Stimulated activated CD4-positive, alpha-beta T cell treated with anti-CD3 and anti-CD28 coated beads, TNF-alpha, amount 100 ng/mL, for 48 hours (primary cell): ENCODE measurements at places on chromosomes 4 and X.

DNA sequence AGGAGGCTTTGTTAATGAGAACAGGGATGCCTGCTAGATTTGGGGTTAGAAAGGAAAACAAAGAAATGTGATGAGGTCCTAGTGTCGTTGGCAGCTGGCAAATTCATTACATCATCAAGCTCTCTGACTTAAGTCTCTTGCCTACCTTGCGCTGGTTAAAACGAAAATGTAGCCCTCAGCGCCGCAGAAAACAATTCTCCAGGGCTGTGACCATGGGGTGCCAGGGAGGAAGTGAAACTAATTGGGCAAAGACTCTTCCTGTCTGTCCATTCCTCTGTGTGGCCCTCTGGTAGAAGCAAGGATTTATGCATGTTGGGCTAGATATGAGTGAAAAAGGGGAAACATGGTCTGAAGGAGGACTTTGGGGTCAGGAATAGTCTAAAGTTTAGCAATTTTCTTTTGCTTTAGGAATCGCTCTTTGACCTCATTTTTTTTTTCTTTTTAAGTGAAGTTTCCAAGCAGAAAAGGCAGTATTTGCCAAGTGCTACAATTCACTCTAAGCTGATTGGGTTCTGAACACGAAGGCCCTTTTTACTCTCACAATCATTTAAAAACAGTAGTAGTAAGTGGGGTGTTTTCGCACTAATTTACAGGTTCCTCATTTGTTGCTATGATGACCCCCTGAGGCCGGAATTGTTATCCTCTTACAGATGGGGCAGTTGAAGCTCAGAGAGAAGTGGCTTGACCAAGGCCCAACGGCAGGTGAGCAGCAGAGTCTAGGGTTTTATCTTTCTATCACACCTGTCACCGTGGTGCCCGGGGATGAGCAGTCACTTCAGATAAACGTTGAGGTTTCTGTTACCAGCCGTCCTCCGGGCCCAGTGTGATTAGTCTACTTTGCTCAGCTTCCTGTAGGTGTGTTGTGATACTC lies 27.3 kb upstream of the CHRNA9 start:
- no peak for DNase-seq

DNA sequence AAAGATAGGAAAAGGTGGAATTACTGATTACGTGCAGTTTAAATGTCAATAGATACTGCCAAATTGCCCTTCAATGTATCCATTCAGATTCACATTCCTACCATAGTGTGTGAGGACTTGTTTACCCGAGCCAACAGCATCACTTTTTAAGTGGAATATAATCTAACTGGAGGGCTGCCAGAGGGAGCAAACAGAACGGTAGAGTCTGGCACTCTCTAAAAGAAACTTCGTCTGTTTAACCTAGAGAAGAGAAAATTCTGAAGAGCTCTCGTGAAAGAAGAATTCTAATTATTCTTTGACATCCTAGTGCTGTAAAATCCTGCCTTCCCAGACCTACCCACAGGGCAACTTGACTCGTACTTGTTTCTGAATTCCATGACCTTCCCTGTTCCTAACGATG lies 23.2 kb downstream of the SMIM43 start:
- DNase-seq, result no peak

GRCh38 chrX:152926923-152927322 lies 29.1 kb downstream of the ZNF185 start:
- no peak for DNase-seq

DNA sequence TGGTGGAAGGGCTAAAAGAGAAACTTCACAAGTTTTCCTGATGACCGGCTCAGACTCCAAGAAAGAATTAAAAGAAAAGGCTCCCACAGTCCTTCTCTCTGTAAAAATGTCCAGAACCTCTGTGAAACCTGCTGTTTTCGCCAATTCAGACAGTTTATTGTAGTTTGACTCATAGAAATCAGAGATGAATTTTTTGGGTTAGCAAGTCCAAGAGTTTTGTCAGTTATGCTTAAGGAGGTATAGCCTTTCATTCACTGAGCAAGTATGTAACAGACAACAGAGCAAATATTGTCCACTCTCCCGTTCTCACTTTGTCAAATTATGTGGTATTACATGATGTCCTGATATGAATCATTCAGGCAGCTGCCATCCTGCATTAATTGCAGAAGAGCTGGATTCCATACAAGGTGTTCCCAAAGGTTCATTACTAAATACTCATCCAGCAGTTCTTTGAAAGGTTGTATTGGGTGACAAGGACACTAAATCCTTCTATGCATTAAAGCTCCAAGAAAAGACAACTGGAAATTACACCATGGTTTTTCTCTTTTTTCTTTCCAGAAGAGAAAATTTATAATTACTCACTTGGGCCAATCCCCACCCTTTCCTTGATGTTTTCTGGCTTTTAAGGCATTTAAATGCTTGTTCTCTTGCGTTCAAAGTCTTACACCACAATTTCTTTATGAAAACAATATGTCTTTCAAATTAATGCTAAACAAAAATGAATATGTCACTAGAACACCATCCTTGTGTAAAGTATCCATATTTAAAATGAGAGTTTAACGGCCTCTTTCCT lies 30.0 kb upstream of the PLAC1 start:
- no peak for DNase-seq

- DNase-seq, result no peak
These were observed 145.7 kb downstream of the GUCY2F start for GRCh38 chrX:109336141-109336540.

DNA sequence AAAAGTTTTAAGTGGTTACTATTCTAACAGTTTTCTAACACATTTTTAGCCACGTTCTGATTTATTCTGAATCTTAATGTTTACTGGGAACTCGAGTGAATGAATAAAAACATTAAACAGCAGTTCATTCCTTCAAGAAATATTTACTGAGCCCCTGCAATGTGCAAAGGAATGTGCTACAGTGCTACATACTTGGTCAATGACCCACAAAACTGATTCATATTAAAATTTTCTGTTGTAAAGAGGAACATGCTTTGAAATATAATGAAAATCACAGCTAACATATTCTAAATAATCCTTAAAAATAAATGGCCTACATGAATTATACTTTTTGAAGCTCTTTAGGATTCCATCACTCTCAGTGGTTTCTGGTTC lies 78.7 kb downstream of the ARAP2 start:
- DNase-seq, result no peak

DNA sequence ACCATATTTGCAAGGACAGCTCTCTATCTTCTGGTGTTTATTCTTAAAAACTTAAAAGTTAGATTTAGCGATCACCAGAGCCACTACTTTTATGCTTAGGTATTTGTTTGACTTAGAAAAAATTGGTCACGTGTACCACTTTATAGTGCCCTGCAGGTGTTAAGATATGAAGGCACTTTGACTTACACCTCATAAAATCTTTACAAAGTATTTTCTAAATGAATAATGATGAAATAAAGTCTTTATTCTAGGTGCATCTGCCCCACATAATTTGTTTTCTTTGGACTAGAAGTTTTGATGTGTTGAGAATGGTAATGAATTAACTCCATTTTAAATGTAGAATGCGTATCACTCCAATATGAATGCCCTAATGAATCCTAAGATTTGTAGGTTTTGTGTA lies 2.9 kb downstream of the FMR1 start:
- no peak for DNase-seq

DNA sequence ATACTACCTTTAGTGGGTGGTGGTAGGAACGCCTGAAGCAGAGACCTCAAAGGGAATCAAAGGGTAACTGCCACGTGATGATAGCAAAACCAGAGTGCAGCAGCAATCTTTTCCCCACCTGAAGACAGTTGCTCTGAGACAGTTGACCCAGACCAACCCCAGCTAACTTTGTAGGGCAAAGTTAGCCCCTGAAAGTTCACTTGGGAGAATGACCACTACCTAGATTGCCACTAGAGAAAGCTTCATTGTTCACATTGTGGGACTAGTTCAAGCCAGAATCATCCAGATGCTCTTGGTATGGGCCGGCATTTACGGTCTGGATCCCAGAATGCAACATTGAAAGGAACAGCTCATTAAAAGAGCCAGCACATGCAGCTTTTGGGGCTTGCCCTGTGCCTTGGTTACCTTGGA lies 4.1 kb downstream of the SEPTIN6 start:
- no peak for DNase-seq

DNA sequence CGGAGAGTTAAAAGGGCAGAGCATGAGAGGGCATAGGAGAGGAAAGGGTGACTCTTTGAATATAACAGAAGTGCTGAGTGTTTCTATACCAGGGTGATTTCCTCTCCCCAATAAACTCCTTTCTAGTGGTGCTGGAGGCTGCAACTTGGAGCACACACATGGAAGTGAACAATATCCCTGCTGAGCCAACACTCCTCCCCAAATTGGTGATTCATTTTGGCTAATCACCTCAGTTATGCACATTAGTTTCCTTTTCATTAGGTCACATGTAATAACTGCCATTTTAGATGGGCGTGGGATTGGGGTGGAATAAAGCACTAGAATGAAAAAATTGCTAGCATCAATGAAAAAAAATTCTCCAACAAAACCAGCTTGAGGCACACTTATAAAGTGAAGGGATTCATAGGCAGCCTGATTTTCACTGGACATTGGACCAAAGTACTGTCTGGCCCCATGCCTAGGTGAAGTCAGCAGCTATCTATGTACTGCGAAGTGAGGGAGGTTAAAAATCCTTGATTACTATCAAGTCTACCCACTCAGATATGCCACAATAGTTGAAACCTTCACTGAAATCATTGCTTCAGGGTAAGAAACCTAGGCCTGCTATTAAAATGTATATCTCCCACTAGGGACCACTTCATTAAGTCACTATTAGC lies 174.0 kb downstream of the GLUD2 start:
- no peak for DNase-seq

GRCh38 chr4:760616-761015 lies 55.0 kb downstream of the PCGF3 start:
- no peak for DNase-seq

DNA sequence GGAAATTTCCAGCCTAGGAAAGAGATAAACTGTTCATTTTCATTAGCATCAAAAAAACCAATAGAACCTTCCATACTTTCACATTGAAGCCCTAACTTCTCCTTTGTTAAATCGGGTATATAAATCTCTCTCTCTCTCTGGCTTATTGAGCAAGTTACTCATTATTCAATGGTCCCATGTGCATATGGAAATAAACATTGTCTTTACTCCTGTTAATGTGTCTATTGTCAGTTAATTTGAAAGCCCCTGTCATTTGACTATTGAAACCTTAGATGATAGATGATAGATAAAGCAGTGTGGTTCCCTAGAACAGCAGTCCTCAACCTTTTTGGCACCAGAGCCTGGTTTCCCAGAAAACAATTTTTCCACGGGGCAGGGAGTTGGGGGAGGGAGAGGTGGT lies 46.8 kb downstream of the CENPVL3 start:
- no peak for DNase-seq

- DNase-seq, result peak; percentile 1
These were observed 18.9 kb downstream of the CNGA2 start for GRCh38 chrX:151753313-151754046.

DNA sequence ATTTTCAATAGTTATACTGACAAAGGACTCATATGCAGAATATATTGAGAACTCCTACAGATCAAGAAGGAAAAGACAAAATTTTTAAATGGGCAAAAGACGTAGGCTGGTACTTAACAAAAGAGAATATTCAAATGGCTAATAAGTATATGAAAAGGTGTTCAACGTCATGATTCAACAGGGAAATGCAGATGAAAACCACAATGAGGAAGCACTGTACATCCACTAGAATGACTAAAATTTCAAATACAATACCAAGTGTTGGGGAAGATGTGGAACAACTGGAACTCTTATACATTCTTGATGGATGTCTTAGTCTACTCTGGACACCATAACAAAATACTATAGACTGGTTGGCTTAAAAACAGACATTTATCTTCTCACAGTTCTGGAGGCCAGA lies 1.3 kb upstream of the MRFAP1L1 start:
- DNase-seq, result no peak

GRCh38 chr4:185469580-185470154 lies 1.9 kb downstream of the CCDC110 start:
- no peak for DNase-seq

DNA sequence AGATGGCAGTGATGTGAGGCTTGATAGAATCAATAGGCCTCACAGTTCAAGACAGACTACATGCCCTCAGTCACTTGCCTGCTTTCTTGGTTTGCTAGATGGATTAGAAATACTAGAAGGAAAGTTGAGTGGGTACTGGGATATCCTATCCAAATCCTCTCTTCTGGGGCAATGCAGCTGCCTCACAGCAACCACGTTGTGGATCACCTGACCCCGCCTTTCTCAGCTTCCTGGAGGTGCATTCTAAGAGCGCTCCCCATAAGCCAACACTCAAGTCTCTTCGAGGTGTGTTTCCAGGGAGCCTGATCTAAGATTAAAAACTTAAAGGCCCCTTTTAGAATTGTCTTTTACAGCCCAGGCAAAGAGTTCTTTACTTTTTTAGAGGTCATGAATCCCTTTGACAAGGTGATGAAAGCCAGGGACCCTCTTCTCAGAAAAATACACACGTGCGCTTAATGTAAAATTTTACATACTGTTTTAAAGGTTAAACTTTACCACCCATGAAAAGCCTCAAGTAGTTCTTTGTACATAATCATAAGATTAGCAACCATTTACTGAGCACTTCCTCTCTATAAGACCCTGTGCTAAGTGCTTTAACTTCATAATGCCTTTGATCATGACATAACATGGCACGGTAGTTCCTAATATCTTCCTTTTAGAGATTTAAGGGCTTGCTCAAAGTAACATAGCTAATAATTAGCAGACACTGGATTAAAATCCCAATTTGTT lies 840 bp upstream of the RPL34 start:
- no peak for DNase-seq

DNA sequence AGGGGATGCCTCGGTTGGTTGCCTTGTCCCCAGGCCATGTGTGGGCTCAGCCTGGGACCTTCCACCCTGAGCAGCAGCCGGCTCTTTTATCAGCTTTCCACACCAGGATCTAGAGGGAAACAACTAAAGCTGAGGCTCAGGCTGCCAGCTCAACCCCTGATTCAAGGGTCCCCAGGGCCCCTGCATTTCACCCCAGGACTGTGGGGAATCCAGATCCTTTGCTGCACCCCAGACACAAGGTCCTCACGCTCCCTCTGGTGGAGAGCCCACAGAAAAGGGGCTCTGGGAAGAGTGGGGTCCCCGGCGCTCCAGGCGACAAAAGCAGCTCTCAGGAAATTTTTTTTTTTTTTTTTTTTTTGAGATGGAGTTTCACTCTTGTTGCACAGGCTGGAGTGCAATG lies 64.3 kb downstream of the ZFYVE28 start:
- DNase-seq, result no peak

- no peak for DNase-seq
These were observed 170.1 kb downstream of the ATP10D start for GRCh38 chr4:47654972-47655693.

GRCh38 chr4:123676890-123677229 lies 280.3 kb downstream of the SPRY1 start:
- no peak for DNase-seq

DNA sequence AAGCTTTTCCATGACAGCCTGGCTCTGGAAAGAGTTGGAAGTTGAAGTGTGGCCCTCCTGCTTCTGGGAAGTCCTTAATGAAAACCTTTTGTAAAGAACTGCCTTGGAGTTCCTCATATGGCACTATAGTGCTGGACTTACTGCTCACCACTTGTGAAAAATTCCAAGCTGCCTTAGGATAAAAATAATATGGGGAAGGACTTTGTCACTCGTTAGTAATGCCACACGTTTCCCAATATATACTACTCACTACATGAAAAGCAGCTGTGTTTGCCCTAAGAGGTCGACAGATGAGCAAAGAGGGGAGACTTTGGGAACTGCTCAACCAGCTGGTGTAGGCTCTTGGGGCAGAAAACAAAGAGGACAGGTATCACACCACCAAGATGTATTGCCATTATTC lies 11.7 kb downstream of the OPHN1 start:
- DNase-seq, result no peak
